ENCODE measurements at places on chromosomes 12 and 14. TPM values are rescaled to one million over a fixed set of nuclear protein-coding genes. Genes with fewer than 3 reads are reported as not detected.

DNA sequence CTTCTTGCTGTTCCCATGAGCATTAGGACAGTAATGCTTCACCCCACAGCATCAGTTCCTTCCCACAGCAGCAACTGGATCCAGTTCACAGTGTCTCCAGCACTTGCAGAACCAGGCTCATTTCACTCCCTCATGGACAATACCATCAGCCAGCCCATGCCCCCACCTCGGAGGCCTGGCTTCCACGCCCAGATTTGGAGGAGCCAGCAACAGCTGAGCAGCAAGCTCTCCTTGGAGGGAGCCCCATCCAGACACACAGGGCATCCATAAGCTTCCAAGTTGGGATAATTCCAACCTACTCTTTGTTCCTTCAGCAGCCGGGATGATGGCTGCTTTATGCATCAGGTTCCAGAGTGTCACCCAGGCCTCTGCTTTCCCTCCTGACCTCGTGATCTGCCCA, 250.0 kb downstream of the GLT1D1 start:
- DNase-seq: no peak

Gene MYL6B
- total RNA-seq: 148 TPM

- DNase-seq: no peak
Measured at GRCh38 chr12:42039577-42039976, 105.1 kb downstream of the GXYLT1 start.

GRCh38 chr14:95472819-95473251, 43.6 kb downstream of the SYNE3 start:
- no peak for DNase-seq

DNA sequence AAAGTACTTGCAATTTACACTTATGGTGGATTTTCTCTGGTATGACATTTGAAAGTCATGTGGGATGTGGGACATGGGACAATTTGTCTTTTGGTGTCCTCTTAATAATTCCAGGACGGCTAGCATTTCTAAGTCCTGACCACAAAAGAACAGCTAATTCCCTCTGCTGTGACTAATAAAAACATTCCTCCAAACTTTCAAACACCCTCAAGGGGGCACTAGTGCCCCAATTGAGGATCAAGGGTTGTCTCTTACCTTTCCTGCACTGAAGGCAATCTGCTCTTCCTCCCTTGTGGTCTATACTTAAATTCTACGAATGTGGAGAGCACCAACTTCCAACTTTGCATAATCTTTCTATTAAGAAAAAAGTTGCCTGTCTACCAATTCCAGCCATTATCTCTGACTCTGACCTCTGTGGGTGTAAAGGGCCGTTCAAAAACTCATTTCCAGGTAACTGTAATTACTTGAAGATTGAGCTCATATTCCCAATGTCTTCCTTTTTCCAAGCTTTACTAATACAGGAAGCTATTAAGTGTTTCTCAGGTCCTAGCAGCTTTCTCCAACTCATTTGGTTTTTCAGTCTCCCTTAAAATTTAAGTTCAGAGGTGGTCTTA, 210.2 kb downstream of the PTPRO start:
- peak; percentile 65 for DNase-seq

- no peak for DNase-seq
Measured at GRCh38 chr12:106291342-106291741, 11.2 kb upstream of the TCP11L2 start.

Gene CGRRF1
- total RNA-seq: 15.2 TPM

Gene MRPS35
- total RNA-seq: 149 TPM

GRCh38 chr14:68312300-68312699, 480.6 kb downstream of the ZFP36L1 start:
- no peak for DNase-seq

Gene MAP4K5
- 175 TPM for total RNA-seq

GRCh38 chr12:47747126-47747525, 11.6 kb downstream of the RAPGEF3 start:
- DNase-seq: no peak

Gene HOXC9
- 12.6 TPM for total RNA-seq

DNA sequence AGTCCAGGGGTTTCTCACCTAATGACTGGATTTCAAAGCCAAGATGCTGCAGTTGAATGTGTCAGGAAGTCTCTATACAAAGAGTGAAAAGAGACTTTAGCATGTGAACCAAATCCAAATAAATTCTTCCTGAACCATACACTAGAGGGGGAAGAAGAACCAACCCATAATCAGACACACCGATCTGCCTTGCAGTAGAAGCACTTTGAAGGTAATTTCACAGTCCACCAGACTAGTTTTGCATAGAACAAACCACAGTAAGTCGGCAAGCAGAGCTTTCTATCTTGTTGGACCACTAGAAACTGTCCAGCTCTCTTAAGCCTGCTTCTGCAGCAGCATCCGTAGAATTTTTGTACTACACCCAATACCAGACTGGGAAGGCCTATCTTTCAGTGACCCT, 39.3 kb downstream of the FIGNL2 start:
- no peak for DNase-seq

Gene AMIGO2
- total RNA-seq: 159 TPM

DNA sequence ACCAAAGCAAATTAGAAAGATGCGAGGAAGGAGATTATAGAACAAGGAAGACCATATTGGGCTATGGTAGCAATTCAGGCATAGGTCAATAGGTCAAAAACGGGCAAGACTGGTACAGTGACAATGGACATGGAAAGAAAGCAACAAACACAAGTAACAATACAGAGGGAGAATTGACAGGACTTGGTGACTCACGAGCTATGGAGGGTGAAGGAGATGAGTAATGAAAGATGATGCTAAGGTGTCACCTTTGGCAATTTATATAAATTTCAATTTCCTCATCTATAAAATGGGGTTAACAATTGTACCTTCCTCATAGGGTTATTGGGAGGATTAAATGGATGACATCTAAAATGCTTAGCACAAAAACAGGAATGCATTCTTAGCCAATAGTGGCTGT, 15.1 kb upstream of the DUSP16 start:
- no peak for DNase-seq

GRCh38 chr14:31441273-31442111, 15.8 kb downstream of the DTD2 start:
- no peak for DNase-seq
